ENCODE measurements at places on chromosomes 5 and 9.

DNA sequence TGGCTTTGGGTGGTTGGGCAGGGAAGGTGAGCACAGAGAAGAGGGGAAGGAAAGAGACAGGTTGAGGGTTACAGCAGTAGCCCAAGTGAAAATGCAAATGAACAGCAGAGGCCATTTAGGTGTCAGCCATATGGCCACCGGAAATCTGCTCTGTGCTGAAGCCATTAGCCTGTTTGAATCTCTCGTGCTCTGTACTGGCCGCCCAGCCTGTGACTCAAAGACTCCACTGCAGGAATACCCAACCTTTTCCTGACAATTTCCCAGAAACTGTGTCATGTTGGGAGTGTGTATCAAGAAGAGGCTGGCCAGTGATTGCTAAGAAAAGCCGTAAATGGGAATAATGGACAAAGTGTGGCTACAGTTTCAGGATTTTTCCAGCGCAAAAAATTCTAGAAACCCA lies 35.9 kb upstream of the RAI14 start:
- DNase-seq = no peak

DNA sequence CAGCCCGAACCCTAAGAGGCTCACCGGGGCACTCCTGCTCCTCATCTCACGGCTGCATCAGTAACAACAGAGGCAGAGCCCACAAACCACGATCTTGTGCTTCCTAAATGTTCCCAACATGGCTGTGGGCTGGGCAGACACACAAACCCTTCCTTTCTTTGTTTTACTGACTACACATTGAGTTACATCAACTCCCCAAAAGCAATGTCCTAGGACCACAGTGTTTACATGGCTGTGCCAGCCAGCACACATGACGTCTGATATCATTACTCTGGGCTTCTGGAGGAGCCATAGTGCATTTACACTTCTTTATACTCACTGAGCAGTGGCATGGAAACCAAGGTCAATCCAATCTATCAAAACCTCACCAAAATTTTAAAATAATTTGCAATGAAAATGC lies 101.4 kb downstream of the LHFPL2 start:
- no peak for DNase-seq

DNA sequence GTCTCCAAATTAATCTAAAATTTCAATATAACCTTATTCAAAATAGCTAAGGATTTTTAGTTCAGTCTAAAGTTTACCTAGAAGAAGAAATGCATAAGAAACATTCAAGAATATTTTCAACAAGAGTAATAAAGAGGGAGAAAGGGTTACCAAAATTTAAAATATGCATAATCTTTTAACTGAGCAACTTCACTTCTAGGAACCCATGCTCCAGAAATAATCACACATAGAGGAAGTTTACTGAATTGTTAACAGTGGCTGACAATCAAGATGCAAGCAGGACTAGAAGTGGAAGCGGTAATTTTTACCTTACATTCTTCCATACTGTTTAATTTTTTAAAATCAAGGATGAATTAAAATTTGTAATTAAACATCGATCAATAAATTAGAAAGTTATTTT lies 1.9 kb downstream of the PJA2 start:
- no peak for DNase-seq

- no peak for DNase-seq
Observed at GRCh38 chr5:112227911-112228631, 191.0 kb downstream of the EPB41L4A start.

GRCh38 chr9:127450243-127450760 lies 904 bp downstream of the RPL12 start:
- DNase-seq = peak; percentile 17

GRCh38 chr5:54719384-54720283 lies 202.1 kb downstream of the SNX18 start:
- no peak for DNase-seq

DNA sequence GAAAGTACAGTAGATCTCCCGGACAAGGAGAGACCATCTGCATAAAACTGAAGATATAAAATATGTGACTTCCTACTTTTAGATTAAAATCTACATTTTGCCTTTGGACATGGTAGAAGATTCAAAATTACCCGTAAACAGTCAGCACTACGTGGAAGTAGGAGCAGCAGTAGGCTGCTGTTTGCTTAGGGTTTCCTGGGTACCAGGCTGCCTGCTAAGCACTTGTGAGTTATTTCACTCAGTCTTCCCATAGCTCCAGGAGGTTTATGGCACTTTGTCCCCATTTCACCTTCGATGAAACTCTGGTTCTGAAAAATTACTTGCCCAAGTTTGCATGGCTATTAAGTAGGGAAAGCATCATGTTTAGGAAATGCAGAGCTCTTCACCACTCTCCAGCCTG lies 92.6 kb downstream of the STK32A start:
- DNase-seq = no peak

GRCh38 chr9:109477258-109478050 lies 20.7 kb downstream of the PTPN3 start:
- DNase-seq = no peak

- DNase-seq = peak; percentile 33
Observed at GRCh38 chr5:89457411-89458331, 574.7 kb upstream of the MEF2C start.

DNA sequence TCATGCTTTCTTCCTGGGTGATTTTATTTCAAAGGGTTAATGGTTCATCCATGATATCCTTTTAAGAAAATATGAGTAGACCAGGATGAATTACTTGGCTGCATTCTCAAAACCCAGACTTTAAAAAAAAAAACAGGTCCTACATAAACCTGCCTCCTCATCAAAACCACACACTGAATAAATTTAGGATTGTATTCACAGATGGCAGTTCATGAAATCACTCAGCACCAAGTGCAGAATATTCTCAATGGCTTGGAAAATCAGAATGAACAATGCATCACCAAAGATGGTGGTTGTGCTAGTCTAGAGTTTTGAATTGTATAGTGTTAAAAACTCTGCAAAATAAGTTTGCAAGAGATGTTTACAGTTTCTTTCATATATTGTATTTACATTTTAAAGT lies 145.4 kb upstream of the GRAMD2B start:
- no peak for DNase-seq

DNA sequence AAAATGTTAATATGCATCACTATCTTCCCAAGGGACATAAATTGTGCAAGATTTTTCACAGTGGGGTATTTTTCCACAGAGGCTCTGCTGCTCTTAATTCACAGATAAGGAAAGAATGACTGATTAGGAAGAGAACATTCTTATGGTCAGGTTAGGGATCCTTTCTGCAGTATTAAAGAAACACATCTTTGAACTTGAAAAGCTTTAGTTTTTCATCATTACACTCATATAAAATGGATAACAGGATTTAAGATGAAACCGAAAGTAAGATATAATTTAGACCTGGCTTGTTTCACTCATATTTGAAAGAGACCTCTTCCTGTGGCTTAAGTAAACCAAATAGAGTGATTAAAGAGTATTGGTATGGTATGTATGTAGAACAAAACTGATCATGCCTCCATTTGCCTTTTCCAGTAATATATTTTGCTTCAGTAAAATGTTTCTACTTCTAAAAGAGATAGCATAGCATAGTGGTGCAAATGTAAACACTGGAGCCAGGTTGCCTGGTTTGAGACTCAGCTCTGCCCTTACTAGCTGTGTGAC lies 160.0 kb downstream of the PRR16 start:
- DNase-seq = peak; percentile 16

DNA sequence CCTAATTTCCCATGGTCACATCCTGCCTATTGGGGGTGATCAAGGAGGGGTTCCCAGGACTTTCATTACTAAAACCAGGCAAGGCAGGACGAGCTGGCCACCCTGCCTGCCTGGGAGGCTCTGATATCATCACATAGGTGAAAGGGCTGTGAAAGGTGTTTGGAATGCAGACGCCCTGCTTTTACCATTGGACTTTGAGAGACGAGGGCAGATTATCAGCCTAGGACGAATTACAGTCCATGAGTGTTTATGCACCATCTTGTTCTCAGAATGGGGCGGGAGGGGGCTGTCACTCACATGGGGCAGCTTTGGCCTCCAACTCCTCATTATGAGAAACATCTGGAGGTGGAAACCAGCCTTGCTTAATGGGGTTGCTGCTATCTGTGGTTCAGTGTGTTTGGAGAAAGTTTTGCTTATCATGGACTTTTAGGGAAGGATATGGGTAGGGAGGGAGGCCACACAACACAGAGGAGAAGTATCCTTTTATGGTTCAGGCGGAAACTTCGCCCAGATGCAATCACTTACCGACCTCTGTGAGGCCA lies 69.8 kb upstream of the UBTD2 start:
- DNase-seq = no peak

- no peak for DNase-seq
Observed at GRCh38 chr5:179323026-179323870, 22.0 kb downstream of the ADAMTS2 start.

DNA sequence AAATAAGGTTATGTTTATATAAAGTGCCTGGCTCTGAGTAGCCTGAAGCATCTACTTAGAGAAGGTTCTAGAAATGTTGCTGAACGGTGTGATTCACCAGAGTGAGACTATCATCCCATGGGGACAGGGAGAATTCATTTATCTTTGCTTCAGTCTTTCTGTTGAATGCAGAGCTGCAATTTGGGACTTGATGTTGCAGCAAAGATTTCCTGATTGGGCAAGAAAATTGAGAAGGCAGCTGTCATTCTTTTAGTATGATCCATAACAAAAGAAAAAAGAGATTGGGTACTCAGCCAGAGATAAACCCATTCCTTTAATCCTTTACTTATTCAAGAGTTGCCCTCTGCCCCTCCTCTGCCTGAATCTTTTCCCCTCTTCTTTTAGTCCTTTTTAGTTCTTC lies 456.3 kb upstream of the WWC1 start:
- no peak for DNase-seq

- DNase-seq = no peak
Observed at GRCh38 chr5:91312698-91313097, 70.4 kb downstream of the ARRDC3 start.

- DNase-seq = no peak
Observed at GRCh38 chr9:91346644-91347043, 15.1 kb downstream of the AUH start.

DNA sequence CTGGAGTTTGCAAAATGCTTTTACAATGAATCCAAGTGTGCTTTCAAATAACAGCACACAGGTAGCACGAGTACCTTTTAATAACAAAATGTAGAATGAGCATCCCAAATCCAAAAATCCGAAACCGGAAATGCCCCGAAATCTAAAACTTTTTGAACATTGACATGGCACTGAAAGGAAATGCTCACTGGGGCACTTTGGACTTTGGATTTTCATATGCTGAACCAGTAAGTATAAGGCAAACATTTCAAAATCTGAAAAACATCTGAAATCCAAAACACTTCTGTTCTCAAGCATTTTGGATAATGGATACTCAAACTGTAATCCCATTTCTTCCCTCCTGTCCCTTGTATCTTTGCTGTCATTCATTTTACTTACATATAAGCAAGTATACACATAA lies 50.1 kb downstream of the GCNT4 start:
- no peak for DNase-seq

GRCh38 chr9:126791406-126792230 lies 13.2 kb upstream of the ZBTB43 start:
- no peak for DNase-seq

DNA sequence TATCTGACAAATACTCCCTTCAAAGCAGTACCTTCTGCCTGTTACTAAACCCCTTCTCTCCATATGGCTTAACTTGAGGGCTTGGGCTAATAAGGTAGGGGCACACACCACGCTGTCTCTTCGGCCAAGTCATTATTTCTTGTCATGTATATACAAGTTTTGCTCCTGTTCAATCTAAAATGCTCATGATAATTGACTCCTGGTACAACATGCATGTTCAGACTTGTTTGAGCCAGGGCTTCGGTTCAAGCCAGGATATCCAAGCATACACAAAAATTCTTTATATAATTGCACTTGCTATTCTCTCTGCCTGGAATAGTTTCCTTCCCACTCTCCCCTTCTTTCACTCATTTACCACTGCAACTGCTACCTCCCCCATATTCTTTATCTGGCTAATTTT lies 756.0 kb upstream of the C9orf72 start:
- DNase-seq = no peak

DNA sequence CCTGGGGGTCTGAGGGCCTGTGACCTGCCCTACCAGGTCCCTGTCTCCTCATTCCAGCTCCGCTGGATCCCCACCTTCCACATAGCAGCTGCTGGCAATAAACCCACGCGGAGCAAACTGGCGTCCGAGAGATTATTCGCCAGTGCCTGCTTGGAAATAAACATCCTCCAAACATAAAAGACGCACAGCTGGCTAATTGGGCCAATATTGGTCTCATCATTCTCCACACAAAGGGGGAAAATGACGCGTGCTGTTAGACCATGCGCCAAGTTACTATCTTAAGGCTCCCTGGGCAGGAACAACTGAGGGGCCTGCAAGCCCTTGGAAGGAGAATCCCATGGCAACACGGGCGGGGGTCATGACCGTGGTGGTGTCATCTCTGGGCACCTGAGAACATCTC lies 73.3 kb upstream of the SARDH start:
- no peak for DNase-seq

DNA sequence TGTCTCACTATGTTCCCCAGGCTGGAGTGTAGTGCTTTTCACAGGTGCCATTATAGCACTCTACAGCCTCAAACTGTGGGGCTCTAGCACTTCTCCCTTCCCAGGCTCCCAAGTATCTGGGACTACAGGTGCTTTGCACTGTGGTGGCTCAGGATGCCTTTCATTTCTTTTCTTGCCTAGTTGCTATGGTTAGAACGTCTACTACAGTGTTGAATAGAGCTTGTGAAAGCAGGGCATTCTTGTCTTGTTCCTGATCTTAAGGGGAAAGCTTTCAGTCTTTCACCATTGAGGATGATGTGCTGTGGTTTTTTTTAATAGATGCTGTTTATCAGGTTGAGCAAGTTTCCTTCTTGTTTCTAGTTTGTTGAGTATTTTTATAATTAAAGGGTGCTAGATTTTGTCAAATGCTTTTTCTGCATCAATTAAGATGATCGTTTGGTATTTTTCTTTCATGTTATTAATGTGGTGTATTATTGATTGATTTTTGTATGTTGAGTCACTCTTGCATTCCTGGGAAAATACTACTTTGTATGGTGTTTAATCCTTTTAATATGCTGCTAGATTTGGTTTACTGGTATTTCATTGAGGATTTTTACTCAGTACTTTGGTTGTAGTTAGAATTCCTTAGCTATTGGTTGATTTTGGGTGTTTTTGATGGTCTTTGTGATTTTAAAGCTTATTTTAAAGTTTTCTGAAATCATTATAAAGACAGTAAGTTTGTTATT lies 35.6 kb downstream of the GPBP1 start:
- DNase-seq = no peak

GRCh38 chr9:112844771-112845542 lies 45.7 kb downstream of the SLC46A2 start:
- peak; percentile 44 for DNase-seq

DNA sequence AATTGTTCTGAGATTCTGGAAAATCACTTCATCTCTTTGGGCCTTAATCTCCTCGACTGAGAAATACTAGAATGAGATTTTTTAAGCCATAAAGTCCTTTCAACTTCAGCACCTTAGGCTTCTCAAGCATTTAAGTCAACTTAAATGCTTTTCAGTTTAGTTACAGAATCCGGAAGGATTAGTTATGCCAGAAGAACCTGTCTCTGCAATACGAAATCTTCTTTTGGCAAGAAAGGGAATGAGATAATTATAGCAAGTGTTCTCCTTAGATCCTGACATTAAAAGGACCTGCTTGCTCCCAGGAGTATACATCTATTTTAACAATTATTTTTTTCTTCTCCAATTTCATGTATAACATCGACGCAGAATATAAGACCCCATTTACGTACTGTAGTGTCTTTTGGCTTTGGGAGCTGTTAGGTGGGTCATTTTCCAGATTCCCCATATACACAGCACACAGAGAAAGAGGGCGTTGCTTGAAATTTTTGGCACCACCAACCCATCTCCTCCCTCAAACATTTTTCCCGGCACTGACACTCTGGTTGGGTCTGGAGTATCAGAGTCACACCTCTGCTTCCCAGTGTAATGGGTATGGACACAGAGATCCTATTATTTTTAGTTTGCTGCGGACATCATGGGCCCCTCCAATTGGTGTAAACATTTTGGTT lies 43.6 kb upstream of the CLINT1 start:
- no peak for DNase-seq
